ENCODE measurements at places on chromosomes 11 and 22.

DNA sequence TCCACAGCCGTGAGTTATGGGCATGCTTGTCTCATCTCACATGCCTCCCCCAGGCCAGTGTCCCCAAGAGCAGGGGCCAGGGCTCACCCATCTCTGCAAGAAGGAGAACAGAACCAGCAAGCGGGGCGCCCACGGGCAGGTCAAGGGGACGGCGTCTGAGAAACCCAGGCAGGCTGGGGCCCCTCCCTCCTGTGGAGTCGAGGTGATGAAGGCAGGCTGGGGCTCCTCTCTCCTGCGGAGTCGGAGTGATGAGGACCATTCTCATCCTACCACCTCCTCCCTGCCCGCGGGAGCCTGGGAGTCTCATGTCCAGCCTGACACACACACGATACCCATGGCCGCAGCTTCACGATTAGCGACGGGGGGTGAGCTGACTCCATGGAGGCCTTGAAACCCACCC, 141.9 kb downstream of the CTTN start:
- DNase-seq: no peak

DNA sequence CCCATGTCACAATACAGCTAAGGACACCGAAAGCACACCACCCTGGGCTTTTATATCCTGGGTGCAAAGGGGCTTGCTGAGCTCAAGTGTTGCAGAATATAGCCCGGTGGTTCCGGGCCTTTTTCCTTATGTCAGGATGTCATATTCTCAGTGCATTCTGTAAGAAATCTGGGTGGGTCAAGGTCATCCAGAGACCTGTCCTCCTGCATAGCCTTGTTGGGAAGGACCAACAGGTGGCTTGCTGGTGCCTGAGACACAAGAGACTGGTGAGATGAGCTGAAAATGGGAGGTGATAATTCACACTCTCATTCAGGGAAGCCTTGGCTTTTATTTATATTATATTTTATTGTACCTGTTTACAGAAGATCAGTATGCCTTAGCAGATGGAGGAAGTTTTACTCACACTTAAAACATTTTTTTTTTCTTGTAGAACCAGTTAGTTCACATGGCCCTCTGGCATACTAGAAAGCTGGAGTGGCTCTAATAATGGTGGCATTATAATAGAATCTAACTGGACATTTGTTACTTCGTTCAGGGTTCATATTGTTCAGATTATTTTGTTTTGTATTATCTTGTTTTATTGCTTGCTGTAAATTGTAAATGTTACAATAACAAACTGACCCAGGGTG, 14.6 kb upstream of the TMEM123 start:
- DNase-seq: no peak

DNA sequence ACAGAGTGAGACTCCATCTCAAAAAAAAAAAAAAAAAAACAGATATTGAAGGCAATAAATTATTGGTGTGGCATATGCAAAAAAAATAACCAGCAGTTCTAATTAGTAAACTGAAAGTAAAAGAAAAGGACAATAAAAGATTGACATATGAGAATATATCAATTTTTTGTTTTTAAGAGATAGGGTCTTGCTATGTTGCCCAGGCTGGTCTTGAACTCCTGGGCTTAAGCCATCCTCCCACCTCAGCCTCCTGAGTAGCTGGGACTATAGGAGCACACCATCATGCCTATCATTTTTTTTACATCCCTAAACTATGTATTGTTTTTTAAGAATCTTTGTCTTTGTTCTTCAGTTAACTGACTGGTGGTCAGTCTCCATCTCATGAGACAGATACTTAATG, 31.5 kb downstream of the PACSIN2 start:
- no peak for DNase-seq

DNA sequence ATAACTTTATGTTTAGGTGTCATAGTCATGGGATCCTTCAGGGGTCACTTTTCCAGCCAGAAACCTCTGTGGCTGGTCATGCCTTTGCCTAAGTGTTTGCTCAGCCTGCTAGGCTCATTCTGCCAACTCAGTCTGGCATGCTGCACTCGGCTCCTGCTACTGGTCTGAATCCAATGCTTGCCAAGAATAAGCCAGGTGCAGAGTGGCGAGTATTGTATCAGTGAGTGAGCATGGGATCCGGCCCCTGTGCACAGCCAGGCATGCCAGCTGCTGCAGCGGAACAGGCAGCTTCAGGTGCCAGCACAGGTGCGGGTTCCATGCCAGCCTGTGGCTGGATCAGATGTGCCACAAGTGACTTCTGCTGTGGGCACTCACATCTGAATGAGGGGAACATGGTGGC, 1269.3 kb upstream of the CNTN5 start:
- DNase-seq: no peak

DNA sequence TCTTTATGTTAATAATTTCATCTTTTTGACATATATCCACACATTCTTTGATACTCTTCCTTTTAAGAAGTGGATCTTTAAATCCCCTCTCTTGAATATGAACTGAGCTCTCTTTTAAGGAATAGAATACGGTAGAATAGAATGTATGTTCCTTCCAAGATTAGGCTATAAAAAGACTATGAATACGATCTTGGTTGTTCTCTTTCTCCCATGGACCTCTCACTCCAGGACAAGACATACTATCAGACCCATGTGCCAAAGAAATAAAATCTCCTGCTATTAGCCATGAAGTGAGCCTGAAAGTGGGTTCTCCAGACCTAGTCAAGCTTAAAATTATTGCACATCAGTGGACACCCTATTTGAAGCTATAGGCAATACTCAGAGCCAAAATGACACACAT, 392.2 kb upstream of the ANO3 start:
- DNase-seq: no peak

GRCh38 chr11:123041185-123041584, 20.8 kb downstream of the HSPA8 start:
- DNase-seq: no peak

DNA sequence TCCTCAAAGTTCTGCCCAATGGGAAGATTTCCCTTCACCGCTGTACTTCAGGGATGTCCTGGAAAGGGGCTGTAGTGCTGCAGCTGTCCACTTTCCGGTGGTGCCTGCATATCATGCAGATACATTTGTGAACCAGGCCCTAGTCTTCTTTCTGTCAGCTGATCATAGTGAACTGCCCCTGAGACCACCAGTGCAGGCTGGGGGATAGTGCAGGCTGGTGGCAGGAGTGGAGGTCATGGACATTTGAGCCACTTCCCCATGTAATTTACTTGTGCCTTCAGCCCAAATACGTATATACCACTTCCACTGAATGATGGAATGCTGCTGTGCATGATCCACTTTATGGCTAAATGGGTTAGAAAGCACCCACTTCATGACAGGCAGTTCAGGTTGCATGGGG, 120.0 kb downstream of the ZNF280B start:
- DNase-seq: no peak

GRCh38 chr22:48739348-48740085, 1088.2 kb downstream of the BRD1 start:
- DNase-seq: no peak

DNA sequence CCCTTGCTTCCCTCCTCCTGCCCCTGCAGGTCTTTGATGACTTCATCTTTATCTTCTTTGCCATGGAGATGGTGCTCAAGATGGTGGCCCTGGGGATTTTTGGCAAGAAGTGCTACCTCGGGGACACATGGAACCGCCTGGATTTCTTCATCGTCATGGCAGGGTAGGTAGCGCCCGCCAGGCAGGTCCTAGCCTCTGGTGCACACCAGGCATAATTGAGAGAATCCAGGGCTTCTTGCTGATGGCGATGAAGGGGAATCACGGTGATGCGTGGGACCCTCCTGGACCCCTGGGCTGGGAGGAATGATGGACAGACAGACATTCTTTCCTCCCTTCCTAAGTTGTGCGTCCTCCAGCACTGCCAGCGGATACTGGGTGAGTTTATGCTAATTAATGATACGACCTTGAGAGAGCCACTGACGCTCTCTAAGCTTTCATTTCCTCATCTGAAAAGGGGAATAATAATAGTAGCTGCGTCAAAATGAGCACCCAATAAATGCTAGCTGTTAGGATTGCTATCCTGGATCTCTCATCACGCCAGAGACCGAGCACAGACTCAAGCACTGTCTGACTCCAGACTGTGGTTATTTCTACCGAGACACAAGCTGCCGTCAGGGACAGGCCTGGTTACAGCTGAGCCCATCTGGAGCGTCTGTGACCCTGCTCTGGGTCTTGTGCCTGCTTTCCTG, 30.1 kb downstream of the CACNA1I start:
- no peak for DNase-seq

- DNase-seq: no peak
Measured at GRCh38 chr11:123080015-123080414, 18.1 kb upstream of the HSPA8 start.

- DNase-seq: no peak
Measured at GRCh38 chr11:9831122-9831521, 167.2 kb downstream of the SWAP70 start.

GRCh38 chr22:45897736-45898135, 79.2 kb downstream of the WNT7B start:
- DNase-seq: no peak

GRCh38 chr22:19679522-19680101, 34.7 kb upstream of the SEPTIN5 start:
- peak; percentile 37 for DNase-seq

GRCh38 chr22:50338042-50338573, 5.0 kb upstream of the PPP6R2 start:
- no peak for DNase-seq

- no peak for DNase-seq
Measured at GRCh38 chr22:37943136-37943824, 10.1 kb downstream of the C22orf23 start.

GRCh38 chr11:65546217-65546958, 11.8 kb downstream of the LTBP3 start:
- peak; percentile 97 for DNase-seq

DNA sequence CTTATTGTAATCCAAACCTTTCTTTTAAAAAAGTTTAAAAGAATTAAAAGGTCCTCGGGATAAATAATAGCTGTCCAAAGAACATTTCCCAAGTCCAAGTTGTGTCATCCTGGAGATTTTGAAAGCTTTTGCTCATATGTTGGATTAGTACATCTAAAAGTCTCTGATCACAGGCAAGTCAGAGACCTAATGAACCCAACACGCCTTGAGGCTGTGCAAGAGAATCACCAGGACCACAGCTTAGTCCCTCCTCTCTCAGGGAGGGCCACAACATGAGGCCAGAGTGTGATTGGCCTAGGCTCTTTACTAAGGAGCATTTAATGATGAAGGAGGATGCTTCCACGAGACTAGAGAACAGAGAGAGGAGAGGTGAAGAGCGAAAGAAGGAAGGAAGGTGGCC, 98.7 kb upstream of the OR5AK2 start:
- DNase-seq: no peak

- no peak for DNase-seq
Measured at GRCh38 chr11:117143390-117143789, 697 bp upstream of the PAFAH1B2 start.

DNA sequence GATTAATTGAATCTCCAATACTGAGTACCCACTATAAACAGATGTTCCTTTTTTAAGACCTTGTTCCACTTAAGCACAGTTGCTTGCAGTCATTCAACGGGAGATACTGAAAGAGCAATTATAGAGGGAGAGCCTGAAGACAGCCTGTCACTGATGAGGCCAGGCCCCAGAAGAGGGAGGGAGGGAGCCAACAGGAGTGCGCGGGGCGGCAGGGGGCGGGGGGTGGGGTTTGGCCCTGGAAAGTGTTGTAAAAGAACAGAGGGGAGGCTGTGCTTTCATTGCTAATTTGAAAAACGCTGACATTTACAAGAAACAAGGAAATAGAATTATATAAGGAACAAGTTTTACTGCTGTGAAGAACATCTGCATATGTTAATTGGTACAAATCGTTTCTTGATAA, 53.1 kb downstream of the MAP6 start:
- no peak for DNase-seq

DNA sequence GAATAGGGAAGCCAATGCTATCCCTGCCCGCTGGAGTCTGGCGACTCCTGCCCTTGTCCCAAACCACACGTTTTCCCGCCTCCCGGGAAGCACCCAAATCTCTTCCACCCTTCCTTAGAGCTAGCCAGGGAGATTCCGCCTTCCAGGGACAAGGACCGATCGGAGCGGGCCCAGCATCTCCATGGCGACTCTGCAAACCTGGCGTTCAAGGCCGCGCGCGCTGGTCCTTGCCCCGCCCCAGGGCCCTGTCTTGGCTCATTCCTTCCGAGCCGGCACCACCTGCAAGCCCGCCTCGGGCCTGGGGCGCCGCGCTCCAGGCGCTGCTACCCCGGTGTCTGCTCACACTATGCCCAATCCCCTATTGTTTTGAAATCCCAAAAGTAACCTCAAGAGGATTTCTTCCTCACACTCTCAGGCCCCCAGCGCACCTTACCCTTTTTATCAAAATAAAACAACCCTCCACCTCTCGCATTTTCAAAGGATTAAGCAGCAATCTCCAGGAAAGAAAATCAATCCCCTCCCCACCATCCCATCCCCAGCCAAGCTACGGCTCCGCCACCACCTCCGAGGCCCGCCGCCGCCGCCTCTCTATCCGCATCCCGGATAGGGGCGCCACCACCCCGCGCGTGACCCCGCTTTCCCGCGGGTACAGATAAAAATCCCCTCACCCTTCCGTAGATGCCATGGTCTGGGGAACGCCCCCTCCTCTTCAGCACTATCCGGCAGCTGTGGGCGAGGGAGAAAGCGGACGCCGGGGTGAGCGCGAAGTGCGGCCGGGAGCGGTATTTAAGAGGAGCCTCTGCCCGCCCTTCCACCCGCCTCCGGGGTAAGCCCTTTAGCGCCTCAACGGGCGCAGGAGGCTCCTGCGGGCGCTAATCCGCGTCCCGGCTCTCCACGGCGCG, 825 bp downstream of the SLC1A2 start:
- no peak for DNase-seq

DNA sequence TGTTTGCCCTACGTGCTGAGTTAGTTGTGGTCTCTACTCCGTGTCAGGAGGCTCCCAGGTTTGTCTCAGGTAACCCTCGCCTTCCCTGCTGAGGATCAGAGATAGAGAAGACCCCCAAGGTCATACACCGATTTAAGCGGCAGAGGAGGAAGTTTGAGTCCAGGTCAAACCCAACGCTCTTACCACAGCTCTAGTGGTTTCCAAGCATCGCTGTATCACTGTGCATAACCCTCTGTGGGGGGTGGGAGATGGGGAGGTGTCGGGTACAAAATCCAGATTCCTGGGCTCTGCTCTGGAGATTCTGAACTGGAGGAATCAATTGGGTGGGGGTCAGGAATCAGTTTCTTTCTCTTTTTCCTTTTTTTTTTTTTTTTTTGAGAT, 627 bp downstream of the DNAJC4 start:
- no peak for DNase-seq

GRCh38 chr22:25475257-25476022, 89.0 kb upstream of the GRK3 start:
- no peak for DNase-seq

DNA sequence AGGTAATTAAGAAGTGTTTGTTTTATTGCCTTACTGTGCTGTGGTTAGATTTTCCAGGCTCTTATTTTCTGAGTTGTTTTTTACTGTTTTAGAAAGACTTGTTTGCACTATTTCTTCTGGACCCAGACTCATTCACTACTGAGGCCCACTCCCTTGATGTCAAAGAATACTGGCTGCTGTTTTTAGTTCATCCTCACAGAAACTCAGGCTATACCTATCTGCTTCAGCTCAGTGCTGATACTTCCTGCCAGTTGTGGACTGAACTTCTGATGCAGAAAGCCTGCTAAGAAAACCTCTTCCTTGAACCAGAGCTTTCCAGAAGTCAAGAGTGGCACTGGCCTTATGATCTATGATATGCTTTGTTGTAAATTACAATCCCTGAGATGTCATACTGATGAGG, 15.9 kb upstream of the PIK3IP1 start:
- no peak for DNase-seq

- DNase-seq: no peak
Measured at GRCh38 chr22:46738647-46739093, 618 bp upstream of the CERK start.

Measured in central memory CD8-positive, alpha-beta T cell (primary cell).